CD4-positive, alpha-beta T cell treated with Interleukin-1 beta for 1 hour (primary cell): ENCODE measurements at places on chromosomes 6 and 20.

GRCh38 chr6:85684133-85684808 is 41.6 kb upstream of the SYNCRIP start:
- DNase-seq: no peak

DNA sequence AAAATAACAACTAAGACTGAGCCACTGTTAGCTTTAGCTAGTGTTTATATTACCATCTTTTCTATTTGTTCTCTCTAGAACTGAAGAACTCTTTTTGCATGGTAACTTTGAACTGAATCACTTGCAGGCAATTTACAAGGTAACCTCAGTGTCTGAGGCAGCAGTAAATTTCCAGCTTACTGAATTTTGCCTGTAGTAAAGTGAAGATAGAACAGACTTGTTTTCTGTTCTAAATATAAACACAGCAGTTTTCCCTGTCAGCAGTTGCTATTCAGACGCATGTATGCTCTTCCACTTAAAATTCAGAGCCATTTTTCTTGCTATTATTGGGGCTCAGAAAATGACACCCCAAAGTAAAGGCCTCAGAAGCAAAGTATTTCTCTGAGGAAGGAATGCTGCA is 974.0 kb upstream of the GJE1 start:
- no peak for DNase-seq

- DNase-seq: no peak
Measured at GRCh38 chr6:109318328-109318876, 63.9 kb downstream of the CD164 start.

- DNase-seq: no peak
Measured at GRCh38 chr6:99416892-99417767, 8.0 kb downstream of the PNISR start.

GRCh38 chr20:23517719-23518118 is 26.8 kb downstream of the CST8 start:
- DNase-seq: no peak

- DNase-seq: no peak
Measured at GRCh38 chr6:4488389-4488788, 287.8 kb upstream of the CDYL start.

GRCh38 chr6:34243131-34243771 is 5.6 kb downstream of the SMIM29 start:
- no peak for DNase-seq

- DNase-seq: no peak
Measured at GRCh38 chr6:136435101-136435500, 115.1 kb downstream of the MAP7 start.
